ENCODE measurements at places on chromosomes 3 and 15.
A peak's percentile ranks its signal among the peaks of the same experiment; 100 is the strongest.

GRCh38 chr3:67941433-67942030 is 287.1 kb upstream of the SUCLG2 start:
- no peak for DNase-seq

DNA sequence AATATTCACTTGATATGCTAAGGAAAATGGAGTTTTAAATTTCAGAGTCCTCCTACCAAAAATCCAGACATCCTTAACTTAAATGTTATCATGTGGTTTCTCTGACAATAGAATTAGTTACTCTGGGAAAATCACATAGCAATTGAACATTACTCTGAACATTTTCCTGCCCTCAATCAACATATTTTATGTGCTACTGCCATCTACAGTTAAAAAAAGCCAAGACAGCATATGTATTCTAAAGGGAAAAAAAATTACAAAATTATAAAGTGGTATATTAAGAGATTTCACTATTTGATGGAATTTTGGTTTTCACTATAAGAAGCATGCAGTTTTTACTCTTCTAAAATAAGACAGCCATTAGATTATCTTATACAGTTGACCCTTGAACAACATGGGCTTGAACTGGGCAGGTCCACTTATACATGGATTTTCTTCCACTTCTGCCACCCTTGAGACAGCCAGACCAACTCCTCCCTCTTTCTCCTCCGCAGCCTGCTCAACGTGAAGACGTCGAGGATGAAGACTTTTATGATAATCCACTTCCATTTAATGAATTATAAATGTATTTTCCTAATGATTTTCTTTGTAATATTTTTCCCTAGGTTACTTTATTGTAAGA is 122.3 kb downstream of the ATP1B3 start:
- DNase-seq: no peak

DNA sequence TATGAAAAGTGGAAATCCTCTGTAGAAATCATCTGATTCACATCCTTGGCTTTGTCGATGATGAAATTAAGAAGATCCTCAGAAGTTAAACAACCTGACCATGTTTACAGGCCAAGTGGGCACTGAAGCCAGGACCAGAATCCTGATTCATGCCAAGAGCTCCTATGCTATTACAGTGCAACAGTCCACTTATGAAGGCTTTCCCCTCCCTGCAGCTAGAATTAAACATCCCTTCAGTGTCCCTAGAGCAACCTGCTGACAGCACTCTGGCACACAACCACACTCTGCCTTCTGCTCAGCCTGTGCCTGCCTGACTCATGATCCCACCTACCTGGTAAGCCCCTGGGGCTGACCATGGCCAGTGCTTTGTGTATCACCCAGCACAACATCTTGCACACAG is 33.8 kb downstream of the TXNRD3 start:
- no peak for DNase-seq

- no peak for DNase-seq
Measured at GRCh38 chr3:139218046-139218445, 125.8 kb upstream of the MRPS22 start.

DNA sequence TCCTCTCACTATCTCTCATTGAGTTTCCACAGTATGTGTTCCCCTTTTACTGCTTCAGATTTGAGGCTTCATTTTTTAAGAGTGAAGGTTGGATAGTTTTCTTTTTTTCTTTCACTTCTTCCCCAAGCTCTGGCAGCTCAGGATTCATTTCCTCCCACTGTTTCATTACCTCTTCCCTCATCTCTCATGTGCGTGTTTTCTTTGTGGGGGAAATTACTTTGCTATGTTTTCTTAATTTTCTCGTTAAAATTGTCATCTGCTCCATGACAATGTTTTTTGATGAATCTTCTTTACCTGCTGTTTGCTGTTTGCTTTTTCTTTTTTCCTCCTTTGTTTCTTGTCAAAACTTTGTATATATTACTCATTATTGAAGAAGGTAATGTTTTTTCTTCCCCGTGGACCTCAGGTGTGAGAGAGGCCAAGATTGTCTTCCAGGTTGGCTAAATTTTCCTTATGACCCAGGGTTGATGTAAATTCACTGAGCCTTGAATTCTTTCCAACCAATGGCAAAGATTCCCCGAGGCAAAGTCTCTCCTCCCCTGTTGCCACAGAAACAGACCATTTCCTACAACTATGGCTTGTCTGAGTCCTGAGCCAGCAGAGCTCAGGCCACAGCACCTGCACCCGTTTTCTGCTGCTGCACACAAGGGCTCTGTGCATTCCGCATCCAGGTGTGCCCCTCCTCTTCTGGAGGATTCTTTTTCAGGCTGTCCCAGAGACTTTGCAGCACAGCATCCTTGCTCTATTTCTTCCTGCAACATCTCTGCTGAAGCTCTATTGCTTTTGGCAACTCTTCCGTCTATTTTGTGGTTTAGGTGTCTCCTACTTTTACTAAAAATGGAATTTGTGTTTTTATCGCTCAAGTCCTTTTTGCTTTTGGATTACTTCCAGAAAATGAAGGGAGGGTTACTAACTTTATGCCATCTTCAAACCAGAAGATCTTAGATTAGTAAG is 66.1 kb downstream of the NOX5 start:
- no peak for DNase-seq

DNA sequence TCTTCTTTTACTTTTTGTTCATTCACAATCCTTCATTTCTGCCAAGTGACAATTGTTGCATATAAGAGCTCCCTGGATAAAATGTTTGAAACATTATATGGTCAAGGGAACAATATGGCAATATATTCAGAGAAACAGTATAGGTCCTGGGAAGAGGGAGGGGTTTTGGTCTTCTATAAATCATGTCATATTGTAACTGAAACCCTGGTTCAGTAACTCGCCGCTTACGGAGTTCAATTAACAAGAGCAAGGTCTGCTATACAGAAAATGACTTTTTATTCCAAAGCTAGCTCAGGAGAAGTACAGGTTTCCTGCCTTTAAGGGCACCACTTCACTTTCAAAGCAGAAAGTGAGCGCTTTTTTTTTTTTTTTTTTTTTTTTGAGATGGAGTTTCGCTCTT is 522.1 kb upstream of the TGFBR2 start:
- DNase-seq: no peak

DNA sequence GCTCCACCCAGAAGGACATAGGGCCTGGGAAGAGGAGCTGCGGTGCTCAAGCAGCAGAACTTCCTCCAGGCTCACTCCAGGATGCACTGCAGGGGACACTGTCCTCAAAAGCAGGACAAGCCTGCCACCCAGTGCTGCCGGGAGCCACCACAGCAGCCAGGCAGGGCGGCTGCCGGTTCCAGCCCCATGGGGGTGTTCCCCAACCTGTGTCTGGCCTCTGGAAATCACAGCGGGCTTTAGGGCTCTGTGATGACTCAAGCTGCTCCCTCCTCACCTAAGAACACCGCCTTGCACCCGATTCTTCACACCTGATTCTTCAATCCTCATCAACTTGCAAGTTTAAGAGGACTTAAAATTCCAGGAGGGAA is 71.9 kb upstream of the SLC6A11 start:
- DNase-seq: no peak

DNA sequence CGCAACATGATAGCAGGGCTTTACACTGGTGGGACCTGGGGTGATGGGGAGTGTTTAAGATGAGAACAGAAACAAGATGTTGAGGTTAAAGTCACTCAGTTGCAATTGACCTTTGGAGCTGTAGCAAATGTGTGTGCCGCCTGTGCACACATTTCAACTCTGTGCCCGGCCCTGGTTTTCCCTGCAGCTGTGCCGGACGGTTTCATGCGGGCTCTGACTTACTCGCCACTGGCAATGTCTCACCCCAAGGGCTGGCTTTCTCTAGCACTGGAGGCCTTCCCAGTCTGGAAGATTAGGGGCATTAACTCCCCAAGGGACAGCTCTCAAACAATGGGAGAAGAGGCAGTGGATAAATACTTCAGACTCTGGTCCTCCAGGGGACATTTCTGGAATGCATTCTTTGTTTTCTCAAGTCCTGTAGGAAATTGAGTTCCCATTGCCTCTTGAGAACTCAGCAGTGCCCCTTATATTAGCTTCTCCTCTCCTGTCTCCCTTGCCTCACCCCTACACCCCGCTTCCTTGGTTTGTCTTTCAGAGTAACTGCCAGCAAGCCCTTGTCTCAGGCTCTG is 152.5 kb downstream of the EDEM1 start:
- no peak for DNase-seq

DNA sequence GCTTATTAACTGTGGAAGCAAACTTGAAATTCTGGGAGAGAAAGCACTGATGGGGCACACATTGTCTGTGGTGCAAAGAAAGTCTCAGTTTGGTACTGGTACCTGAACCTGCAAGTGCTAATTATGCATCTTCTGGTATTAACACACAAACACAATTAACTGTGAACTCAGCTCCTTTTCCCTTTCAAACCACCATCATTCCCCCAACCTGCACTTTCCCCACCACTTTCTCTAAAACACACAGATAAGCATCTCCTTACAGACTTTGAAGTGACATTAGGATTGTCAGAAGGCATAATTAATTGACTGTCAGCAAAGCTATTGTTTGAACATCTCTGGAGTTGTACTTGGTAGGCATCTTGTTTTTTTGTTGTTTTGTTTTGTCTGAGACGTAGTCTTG is 452.2 kb upstream of the TPRG1 start:
- no peak for DNase-seq

DNA sequence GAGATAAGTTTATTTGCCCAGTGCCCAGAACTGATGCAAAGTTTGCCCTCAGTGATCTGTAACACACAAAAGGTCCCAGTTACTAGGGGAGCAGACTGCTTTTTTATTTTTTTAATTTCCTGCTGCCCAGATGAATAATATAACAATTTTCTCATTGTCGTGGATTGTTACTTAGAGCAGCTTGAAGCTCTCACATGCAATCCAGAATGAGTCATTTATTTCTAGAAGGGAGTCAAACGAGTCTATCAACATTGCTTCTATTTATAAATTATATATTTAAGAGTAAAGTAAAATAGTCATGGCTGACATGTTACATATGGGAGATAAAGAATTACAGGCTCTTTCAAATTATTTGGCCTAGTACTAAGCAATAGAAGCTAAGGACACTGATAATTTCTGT is 41.3 kb downstream of the MEIS2 start:
- peak; percentile 61 for DNase-seq

DNA sequence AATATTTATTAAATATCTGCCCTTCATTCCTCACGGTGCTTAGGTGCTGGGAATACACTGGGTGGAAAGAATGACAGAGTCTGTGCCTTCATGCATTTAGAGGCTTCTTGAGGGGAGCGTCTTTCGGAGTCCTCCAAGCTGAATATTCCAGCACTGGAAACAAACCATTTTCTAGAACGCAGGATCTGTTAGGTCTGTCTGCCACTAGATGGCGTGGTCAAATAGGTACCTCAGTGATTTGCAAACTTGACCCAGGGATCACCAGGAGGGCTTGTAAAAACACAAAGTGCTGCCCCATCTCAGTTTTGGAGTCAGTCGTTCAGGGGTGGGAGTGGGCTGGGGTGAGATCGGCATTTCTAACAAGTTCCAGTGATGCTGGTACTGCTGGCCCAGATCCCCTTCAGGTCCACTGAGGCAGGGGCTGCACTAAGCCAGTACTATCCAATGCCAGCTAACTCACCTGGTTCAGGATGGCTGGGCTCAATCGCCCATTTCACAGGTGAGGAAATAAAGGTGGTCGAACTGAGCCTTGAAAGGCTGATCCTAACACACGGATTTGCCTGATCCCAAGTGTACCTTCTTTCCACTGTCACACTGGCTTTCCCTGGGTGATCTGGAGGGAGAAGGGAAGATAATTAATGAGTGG is 14.8 kb downstream of the ARNT2 start:
- no peak for DNase-seq

DNA sequence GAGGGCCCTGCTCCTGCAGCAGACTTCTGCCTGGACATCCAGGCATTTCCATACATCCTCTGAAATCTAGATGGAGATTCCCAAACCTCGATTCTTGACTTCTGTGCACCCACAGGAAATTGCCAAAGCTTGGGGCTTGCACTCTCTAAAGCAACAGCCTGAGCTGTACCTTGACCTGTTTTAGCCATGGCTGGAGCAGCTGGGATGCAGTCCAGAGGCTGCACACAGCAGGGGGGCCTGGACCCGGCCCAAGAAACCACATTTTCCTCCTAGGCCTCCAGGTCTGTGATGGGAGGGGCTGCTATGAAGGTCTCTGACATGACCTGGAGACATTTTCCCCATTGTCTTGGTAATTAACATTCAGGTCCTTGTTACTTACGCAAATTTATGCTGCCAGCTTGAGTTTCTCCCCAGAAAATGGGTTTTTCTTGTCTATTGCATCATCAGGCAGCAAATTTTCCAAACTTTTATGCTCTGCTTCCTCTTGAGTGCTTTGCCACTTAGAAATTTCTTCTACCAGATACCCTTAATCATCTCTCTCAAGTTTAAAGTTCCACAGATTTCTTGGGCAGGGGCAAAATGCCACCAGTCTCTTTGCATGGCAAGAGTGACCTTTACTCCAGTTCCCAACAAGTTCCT is 11.8 kb upstream of the MYO5A start:
- DNase-seq: no peak

DNA sequence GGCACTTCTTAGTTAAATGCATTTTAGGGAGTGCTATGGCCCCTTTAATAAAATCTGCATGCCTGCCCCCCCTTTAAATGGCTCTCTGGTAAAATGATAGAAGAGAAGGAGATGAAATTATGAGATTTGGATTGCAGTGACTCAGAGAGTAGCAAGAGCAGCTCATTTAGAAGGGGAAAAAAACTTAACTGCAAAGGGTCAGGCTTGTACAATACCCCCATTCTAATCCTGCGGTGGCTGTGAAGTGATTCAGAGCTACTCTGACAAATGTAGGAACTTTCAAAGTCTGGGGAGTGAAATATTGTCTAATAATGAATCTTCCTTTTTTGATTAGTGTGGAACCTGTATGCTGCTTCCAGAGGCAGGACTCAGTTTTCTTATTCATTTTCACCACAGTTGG is 44.1 kb upstream of the TBC1D23 start:
- no peak for DNase-seq

- peak; percentile 37 for DNase-seq
Measured at GRCh38 chr3:187678726-187679268, 8.6 kb upstream of the SST start.

- no peak for DNase-seq
Measured at GRCh38 chr3:138332472-138333073, 2.9 kb upstream of the NME9 start.

DNA sequence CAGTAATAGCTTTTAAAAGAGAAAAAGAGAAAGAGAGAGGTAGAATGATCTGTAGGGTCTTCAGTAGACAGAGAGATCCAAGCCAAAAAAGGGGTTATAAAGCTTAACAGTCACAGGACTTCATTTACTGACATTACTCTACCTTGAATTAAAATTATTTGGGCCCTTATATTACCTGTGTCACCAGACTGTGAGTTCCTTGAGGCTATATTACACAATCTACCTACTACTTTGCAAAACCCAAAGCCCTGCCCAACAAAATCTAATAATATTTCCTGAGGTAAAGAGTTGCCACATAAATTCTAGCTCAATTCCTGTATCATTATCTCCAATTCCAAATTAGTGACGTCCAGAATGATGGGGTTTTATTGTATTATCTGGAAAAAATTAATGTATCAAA is 1.9 kb downstream of the UBR1 start:
- DNase-seq: no peak

- DNase-seq: no peak
Measured at GRCh38 chr3:34157491-34157890, 359.1 kb downstream of the PDCD6IP start.

GRCh38 chr15:72827226-72827625 is 43.7 kb upstream of the ADPGK start:
- DNase-seq: no peak
